ENCODE measurements at places on chromosomes 7 and 10. TPM values are rescaled to one million over a fixed set of nuclear protein-coding genes. Genes with fewer than 3 reads are reported as not detected.

Gene ANXA11
- 83.7 TPM for total RNA-seq

- no peak for DNase-seq
Measured at GRCh38 chr10:82738592-82738991, 863.6 kb downstream of the NRG3 start.

GRCh38 chr10:97888641-97889262 lies 39.1 kb downstream of the GOLGA7B start:
- peak; percentile 37 for DNase-seq

DNA sequence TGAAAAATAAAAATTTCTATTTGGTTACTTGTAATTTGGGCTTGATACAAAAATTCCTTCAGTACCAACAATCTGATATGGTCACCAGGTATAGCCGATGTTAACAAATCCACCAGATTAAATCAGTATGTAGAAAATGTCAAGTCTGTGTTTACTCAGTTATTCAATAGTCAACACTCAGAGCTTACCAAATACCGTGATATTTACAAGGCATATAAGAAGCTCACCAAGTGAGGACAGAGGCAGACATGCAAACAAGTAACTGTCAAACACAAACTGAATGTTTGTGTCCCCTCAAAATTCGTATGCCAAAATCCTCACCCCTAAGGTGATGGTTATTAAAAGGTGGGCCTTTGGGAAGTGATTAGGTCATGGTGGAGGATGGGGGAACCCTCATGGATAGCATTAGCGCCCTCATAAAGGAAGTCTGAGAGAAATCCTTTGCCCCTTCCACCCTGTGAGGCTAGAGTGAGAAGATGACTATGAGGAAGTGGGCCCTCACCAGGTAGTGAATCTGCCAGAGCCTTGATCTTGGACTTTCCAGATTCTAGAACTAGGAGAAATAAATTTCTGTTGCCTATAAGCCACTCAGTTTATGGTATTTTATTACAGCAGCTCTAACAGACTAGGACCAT lies 63.1 kb downstream of the TES start:
- no peak for DNase-seq

DNA sequence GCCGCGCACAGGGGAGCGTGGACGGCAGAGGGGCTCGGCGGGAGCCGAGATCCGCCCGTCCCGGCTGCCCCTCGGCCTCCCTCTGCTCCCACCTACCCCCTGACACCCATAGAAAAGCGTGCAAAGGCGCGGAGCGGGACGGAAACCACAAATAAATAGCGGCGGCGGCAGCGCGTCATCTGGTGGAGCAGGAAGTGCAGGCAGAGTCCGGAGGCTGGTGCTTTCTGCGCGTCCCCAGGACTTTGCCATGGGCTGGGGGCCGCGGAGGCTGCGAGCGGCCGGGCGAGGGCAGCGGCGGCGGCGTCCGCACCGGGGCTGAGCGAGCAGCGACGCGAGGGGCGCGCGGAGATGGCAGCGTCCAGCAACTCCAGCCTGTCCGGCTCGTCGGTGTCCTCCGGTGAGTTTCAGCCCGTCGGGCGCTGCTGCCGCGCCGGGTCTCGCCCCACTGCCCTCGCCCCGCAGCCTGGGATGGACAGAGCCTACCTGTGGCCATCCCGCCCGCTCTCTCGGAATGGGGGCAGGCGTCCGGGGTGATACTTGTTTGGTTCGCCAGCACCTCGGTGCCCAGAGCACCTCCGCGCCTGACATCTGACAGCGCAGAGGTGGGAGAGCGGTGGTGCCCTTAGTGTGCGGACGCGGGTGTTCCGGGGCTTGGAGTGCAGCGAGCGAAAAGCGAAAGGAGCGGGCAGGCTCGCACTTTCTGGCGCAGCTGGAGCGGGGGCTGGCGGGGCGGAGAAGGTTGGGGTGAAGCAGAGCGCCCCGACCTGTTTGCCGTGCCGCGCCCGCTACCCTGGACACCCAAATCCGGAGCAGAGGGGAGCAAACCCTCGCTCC lies at the start of gene CHN2:
Gene CHN2 (plus strand): TSS at position 182 of the 834 bp plus-strand sequence.
- no peak for DNase-seq
